Activated naive CD4-positive, alpha-beta T cell treated with anti-CD3 and anti-CD28 coated beads for 36 hours (primary cell): ENCODE measurements at places on chromosomes 7 and 10.

DNA sequence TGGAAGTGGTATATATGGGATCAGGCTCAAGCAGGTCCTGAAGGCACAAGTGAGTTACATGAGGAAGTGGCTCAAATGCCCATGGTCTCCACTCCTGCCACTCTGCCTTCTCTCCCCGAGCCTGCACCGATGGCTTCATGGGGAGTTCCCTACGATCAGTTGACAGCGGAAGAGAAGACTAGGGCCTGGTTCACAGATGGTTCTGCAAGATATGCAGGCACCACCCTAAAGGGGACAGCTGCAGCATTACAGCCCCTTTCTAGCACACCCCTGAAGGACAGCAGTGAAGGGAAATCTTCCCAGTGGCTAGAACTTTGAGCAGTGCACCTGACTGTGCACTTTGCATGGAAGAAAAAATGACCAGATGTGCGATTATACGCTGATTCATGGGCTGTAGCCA, 95.3 kb downstream of the HOXA1 start:
- H3K4me1 ChIP-seq: no peaks in the 10 kb centered on the region
- H3K27me3 ChIP-seq: no peaks in the 10 kb centered on the region
- no peak overlapping the region for H3K4me3 ChIP-seq

- no peaks in the 10 kb centered on the region for H3K4me1 ChIP-seq
- no peaks in the 10 kb centered on the region for H3K27me3 ChIP-seq
- no peak for DNase-seq
- H3K27ac ChIP-seq: no peak overlapping the region
Observed at GRCh38 chr7:74388880-74389415, 64.8 kb upstream of the GTF2IRD1 start.

DNA sequence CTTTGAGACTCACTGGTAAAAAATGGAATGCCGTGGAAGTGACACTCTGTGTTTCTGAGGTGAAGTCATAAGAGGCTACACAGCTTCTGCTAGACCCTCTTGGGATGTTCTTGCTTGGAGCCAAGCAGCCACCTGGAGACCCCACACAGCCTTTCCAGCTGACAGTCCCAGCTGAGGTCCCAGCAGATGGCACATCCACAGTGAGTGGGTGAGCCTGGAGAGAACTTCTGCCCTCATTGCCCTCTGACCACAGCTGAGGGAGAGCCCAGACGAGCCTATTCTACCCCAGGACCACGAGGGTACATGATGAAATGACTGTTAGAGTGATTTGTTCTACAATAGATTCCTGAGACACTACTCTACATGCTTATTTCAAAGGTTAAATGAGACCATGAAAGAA, 44.3 kb downstream of the CXCL12 start:
- no peak for DNase-seq
- no peak overlapping the region for H3K4me3 ChIP-seq
- no peak overlapping the region for H3K27ac ChIP-seq
- H3K4me1 ChIP-seq: no peaks in the 10 kb centered on the region
- peaks cover 8% of the 10 kb centered on the region for H3K27me3 ChIP-seq

DNA sequence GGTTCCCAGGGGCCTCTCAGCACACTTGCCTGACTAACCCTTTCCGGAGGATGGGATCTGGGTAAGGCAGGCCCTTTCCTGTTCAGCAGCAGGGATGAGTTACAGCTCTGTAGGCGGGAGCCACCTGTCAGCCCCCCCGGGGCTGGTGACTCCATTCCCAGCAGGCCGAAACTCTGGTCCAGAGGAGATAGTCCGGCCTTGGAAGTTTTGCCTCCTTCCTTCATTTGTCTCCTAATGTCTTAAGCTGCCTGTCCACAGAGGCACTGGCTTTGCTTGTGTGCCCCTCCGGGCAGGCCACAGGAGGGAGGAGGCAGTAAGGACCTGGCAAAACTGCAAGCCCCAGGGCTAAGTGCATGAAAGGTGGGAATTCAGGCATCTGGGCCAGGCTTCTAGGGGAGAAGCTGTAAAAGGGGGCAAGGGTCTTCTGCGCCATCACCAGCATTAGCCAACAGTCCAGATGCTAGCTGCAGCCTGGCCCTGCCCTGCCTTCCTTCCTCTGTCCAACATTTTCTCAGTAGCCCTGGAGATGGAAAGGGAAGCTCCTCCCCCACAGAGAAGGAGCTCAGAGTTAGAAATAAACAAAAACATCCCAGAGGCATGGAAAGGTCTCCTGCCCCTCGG, 1.2 kb downstream of the ADIRF start:
- H3K36me3 ChIP-seq: no peaks in the 10 kb centered on the region
- H3K27me3 ChIP-seq: no peaks in the 10 kb centered on the region
- H3K4me3 ChIP-seq: peak overlapping the region; percentile 10
- no peak overlapping the region for H3K27ac ChIP-seq
- peaks cover 46% of the 10 kb centered on the region for H3K4me1 ChIP-seq

- H3K27me3 ChIP-seq: peaks cover 4% of the 10 kb centered on the region
- H3K27ac ChIP-seq: no peak overlapping the region
- no peaks in the 10 kb centered on the region for H3K4me1 ChIP-seq
- H3K4me3 ChIP-seq: no peak overlapping the region
Observed at GRCh38 chr7:12757443-12757842, 70.0 kb downstream of the ARL4A start.

GRCh38 chr10:123748711-123749110, 82.6 kb downstream of the GPR26 start:
- H3K4me1 ChIP-seq: no peaks in the 10 kb centered on the region
- no peak overlapping the region for H3K27ac ChIP-seq
- no peak overlapping the region for H3K4me3 ChIP-seq
- H3K27me3 ChIP-seq: no peaks in the 10 kb centered on the region
- no peaks in the 10 kb centered on the region for H3K36me3 ChIP-seq

GRCh38 chr10:90977162-90977854, 56.4 kb upstream of the ANKRD1 start:
- no peak for DNase-seq
- H3K36me3 ChIP-seq: no peaks in the 10 kb centered on the region
- peaks cover 2% of the 10 kb centered on the region for H3K27me3 ChIP-seq
- no peaks in the 10 kb centered on the region for H3K4me1 ChIP-seq
- H3K27ac ChIP-seq: peak overlapping the region; percentile 26

GRCh38 chr7:44100458-44101302, 3.5 kb upstream of the AEBP1 start:
- no peak for DNase-seq
- no peaks in the 10 kb centered on the region for H3K36me3 ChIP-seq
- no peak overlapping the region for H3K27ac ChIP-seq
- H3K4me1 ChIP-seq: peaks cover 19% of the 10 kb centered on the region
- no peaks in the 10 kb centered on the region for H3K27me3 ChIP-seq

- H3K4me3 ChIP-seq: no peak overlapping the region
- H3K36me3 ChIP-seq: no peaks in the 10 kb centered on the region
- no peak for DNase-seq
Observed at GRCh38 chr10:95831515-95831914, 75.6 kb downstream of the ENTPD1 start.

DNA sequence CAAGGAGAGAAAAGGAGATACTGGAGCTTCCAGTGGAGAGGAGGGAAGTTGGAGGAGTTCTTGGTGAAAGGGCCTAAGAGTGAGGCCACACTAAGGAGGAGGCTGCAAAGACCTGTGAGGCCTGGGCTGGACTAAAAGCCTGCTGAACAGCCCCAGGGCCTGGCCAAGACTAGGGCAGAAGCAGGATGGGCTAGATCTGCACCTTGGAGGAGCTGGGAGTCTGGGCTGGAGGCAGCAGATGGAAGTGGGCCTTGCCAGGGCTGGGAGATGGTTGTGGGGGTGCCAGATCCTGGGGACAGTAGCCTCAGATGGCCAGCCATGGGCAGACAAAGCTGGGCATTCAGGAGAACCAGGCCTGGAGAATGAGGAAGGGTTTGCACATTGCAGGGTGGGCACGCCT, 6.5 kb upstream of the PURB start:
- peaks cover 24% of the 10 kb centered on the region for H3K4me1 ChIP-seq
- H3K36me3 ChIP-seq: no peaks in the 10 kb centered on the region
- H3K4me3 ChIP-seq: no peak overlapping the region
- DNase-seq: no peak
- H3K27ac ChIP-seq: peak overlapping the region; percentile 93

DNA sequence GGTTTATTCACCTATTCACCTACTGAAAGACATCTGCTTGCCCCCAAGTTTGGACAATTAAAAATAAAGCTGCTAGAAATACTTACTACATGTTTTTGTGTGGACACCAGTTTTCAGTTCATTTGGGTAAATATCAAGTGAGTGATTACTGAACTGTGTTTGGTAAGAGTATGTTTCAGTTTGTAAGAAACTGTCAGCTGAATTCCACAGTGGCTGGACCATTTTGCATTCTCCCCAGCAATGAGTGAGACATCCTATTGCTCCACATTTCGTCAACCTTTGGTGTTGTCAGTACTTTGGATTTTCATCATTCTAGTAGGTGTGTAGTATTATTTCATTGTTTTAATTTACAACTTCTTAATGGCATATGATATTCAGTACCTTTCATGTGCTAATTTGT, 17.4 kb upstream of the IKZF1 start:
- H3K36me3 ChIP-seq: no peaks in the 10 kb centered on the region
- no peak overlapping the region for H3K27ac ChIP-seq
- peaks cover 71% of the 10 kb centered on the region for H3K4me1 ChIP-seq

- H3K36me3 ChIP-seq: no peaks in the 10 kb centered on the region
- no peak for DNase-seq
- H3K4me3 ChIP-seq: no peak overlapping the region
- no peak overlapping the region for H3K27ac ChIP-seq
Observed at GRCh38 chr10:125037145-125037877, 95.4 kb downstream of the ZRANB1 start.

- no peak overlapping the region for H3K4me3 ChIP-seq
- no peak overlapping the region for H3K27ac ChIP-seq
- peaks cover 12% of the 10 kb centered on the region for H3K36me3 ChIP-seq
- DNase-seq: no peak
- no peaks in the 10 kb centered on the region for H3K27me3 ChIP-seq
- H3K4me1 ChIP-seq: no peaks in the 10 kb centered on the region
Observed at GRCh38 chr7:152887778-152888177, 128.2 kb downstream of the ACTR3B start.

- H3K36me3 ChIP-seq: no peaks in the 10 kb centered on the region
- DNase-seq: no peak
- peaks cover 15% of the 10 kb centered on the region for H3K4me1 ChIP-seq
- no peak overlapping the region for H3K4me3 ChIP-seq
Observed at GRCh38 chr10:133253361-133253955, 15.8 kb downstream of the VENTX start.

DNA sequence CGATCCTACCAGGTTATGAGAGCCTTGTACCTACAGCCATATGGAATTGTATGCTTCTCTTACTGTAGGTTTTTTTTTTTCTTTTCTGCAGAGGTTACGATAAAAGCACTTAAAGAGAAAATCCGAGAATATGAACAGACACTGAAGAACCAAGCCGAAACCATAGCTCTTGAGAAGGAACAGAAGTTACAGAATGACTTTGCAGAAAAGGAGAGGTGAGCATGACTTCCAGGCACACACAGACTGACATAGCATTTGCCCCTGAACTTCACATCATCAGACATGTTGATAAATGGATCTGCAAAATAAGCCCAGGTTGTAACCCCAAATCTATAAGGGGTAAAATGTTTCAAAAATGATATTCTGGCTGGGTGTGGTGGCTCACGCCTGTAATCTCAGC, 182.4 kb upstream of the SH2B2 start:
- H3K36me3 ChIP-seq: peaks cover 8% of the 10 kb centered on the region
- H3K4me1 ChIP-seq: no peaks in the 10 kb centered on the region
- H3K27ac ChIP-seq: no peak overlapping the region
- no peak overlapping the region for H3K4me3 ChIP-seq

- H3K4me3 ChIP-seq: no peak overlapping the region
- H3K4me1 ChIP-seq: peaks cover 41% of the 10 kb centered on the region
- no peaks in the 10 kb centered on the region for H3K27me3 ChIP-seq
- H3K36me3 ChIP-seq: no peaks in the 10 kb centered on the region
- H3K27ac ChIP-seq: no peak overlapping the region
Observed at GRCh38 chr10:3948843-3949242, 163.8 kb upstream of the KLF6 start.

DNA sequence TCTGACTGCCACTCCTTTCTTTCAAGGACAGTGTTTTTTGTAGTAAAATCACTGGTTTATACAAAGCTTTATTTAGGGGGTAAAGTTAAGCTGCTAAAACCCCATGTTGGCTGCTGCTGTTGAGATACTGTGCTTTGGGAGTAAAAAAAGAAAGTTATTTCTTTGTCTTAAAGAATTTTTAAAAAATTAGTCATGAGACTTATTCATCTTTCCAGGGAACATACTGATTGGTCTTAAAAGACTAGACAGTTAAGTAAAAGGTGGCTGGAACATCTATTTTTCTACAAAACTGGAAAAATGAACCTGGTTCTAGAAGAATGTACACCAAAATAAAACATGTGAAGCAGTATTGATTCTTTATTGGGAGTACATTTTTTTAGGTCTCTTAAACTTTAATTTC, 20.6 kb downstream of the BBIP1 start:
- DNase-seq: no peak
- no peaks in the 10 kb centered on the region for H3K27me3 ChIP-seq
- H3K27ac ChIP-seq: peak overlapping the region; percentile 17
- H3K4me3 ChIP-seq: no peak overlapping the region
- peaks cover 30% of the 10 kb centered on the region for H3K36me3 ChIP-seq
- peaks cover 49% of the 10 kb centered on the region for H3K4me1 ChIP-seq

GRCh38 chr10:55397777-55398496, 596.9 kb upstream of the PCDH15 start:
- H3K36me3 ChIP-seq: no peaks in the 10 kb centered on the region
- no peak overlapping the region for H3K4me3 ChIP-seq
- H3K27ac ChIP-seq: no peak overlapping the region
- no peaks in the 10 kb centered on the region for H3K27me3 ChIP-seq
- H3K4me1 ChIP-seq: no peaks in the 10 kb centered on the region

DNA sequence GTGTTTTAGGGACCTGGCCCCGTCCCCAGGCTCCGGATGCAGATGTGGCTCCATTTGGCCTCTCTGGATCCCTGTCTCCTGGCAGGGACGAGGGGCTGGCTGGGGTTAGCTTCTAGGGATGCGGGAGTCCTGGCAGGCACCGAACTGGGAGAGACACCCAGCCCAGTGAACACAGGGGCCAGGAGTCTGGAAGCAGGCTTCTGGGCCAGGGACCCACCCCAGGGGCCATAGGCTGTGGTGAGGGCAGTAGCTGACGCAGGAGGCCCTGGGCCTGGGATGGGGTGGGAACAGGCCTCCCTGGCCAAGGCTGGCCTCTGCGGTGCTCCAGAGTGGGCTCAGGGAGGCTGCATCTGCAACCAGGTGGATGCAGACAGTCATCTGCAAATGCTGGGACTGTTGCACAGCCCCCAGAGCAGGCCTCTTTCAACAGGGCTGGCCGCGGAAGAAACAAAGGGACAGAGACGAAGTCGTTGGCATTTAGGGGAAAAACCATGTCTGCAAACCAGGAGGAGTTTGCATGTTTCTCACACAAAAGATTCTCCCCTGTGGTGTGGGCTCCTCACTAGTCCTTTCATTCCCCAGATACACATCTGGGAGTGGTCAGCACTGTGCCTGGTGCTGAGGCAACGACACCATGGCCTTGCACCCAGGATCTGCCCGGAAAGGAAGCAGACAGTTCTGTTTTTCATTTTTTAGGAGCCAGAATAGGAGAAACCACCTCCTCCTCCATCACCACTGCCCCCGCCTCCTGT, 36.4 kb upstream of the ZNF488 start:
- H3K4me1 ChIP-seq: no peaks in the 10 kb centered on the region
- DNase-seq: no peak
- no peaks in the 10 kb centered on the region for H3K27me3 ChIP-seq
- no peak overlapping the region for H3K27ac ChIP-seq
- H3K4me3 ChIP-seq: no peak overlapping the region

DNA sequence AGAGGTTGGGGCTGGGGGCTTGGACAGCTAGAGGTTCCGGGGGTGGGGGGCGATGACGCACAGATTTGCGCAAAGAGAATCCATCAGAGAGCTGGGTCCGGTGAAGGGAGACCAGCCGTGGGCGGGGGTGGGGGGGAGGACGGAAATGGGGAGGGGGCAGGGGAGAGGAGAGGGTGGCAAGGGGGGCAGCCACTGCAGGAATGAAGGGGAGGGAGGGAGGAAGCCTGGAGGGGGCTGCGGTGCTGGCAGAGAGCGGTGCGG, 1.2 kb upstream of the VGF start:
- H3K4me1 ChIP-seq: peaks cover 71% of the 10 kb centered on the region
